ENCODE measurements at places on chromosomes 1 and 21.

DNA sequence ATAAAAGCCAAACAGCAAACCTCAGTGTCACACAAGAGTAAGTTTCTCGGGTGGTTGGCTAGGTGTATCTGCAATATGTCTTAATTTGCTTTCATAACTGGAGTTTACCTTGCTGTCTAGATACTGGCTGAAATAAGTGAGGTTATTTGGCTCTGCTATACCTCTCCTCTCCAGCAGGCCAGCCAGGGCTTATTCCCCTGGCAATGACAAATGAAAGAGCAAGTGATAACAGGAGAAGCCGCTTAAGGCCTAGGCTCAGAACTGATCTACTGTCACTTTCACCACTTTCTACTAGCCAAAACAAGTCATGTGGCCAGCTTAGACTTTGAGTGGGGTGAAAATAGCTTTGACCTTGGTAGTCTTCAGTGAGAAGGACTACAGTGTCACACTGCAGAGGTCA is 4.8 kb upstream of the RPE65 start:
- no peak for DNase-seq

DNA sequence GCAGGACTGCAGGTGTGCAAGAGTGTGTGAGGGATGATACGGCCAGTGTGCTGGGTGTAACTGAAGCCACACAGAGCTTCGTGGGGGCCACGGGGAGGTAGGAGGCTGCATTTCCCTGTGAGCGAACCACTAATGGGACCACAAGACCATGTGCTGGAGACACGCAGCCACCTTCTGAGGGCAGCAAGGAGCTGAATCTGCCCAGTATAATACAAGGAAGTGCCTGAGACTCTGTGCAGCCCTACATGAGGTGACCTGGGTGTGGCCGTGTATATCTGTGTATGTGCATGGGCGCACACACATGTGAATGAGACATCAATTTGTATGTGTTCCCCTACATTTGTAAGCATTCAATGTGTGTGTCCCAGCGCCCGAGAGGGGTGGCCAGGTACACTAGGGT is 50.8 kb downstream of the CHD5 start:
- DNase-seq = no peak

DNA sequence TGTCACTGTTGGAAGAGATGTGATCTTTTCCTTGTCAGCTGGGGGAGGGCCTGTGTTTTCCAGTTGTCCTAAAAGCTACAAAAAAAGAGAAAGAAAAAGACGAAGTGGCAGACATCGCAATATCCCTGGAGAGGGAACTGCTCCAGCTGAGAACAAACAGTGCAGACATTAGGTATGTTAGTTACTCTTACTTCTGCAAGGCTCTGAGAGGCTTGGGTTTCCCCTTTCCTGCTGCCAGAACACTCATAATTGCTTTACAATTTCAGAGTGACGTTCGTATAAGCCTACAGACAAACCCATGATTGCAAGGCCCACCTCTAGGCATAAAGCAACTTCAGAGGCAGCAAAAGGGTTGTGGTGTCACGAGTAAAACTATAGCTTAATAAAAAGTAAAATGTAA is 31.1 kb downstream of the CD160 start:
- no peak for DNase-seq

- no peak for DNase-seq
These were observed 354.8 kb upstream of the BRINP3 start for GRCh38 chr1:190832511-190832910.

DNA sequence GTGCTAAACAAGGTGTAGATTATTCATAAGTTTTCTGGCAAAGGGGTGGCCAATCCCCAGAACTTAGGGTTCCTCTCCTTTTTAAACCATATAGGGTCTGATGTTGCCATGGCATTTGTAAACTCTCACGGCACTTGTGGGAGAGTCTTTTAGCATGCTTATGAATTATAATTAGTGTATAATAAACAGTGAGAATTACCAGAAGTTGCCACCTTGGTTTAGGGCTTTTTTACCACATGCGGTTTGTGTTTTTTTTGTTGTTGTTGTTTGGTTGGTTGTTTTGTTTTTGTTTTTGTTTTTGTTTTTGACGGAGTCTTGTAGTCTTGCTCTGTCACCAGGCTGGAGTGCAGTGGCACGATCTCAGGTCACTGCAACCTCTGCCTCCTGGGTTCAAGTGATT is 8.9 kb upstream of the LAX1 start:
- DNase-seq = no peak

GRCh38 chr21:41764558-41765419 is 2.1 kb downstream of the RIPK4 start:
- peak; percentile 40 for DNase-seq

DNA sequence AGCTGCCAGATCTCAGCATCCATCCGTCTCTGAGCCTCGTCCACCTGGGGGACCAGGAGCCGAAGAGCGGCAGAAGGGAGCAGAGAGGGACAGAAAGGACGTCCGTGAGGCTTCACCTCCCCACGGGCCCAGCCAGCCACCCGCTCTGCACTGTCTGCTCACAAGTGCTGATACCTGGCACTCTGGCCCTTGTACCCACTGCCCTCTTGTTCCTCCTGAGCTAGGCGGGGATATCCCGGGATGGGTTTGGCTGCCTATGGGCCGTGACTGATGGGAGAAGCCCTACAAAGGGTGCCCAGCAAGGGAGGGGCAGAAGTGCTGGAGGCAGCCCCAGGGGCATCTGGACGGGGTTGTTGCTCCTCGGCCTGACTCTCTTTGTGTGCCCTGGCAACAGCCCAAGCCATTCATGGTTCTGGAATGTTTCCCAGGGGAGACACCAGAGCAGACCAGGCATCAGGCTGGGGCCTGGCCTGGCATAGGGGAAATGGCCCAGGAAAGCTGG is 57.6 kb downstream of the LDLRAD2 start:
- peak; percentile 99 for DNase-seq

DNA sequence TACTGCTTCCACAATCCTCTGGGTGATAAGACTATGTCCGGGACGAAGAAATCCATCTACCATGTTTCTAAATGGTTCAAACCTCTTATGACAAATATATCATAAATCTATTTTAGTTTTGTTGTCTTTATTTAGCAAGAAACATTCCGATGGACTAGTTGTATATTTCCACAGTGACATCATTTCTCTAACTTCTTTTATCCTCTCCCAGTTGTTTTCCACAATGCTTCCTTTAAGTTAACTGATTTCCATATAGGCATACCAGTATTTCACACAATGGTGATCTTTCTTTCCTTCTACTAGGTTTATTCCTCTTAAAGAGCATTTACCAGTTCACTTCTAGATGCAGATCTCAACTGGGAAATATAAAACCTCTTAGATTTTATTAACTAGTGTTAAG is 44.8 kb downstream of the USP1 start:
- no peak for DNase-seq

DNA sequence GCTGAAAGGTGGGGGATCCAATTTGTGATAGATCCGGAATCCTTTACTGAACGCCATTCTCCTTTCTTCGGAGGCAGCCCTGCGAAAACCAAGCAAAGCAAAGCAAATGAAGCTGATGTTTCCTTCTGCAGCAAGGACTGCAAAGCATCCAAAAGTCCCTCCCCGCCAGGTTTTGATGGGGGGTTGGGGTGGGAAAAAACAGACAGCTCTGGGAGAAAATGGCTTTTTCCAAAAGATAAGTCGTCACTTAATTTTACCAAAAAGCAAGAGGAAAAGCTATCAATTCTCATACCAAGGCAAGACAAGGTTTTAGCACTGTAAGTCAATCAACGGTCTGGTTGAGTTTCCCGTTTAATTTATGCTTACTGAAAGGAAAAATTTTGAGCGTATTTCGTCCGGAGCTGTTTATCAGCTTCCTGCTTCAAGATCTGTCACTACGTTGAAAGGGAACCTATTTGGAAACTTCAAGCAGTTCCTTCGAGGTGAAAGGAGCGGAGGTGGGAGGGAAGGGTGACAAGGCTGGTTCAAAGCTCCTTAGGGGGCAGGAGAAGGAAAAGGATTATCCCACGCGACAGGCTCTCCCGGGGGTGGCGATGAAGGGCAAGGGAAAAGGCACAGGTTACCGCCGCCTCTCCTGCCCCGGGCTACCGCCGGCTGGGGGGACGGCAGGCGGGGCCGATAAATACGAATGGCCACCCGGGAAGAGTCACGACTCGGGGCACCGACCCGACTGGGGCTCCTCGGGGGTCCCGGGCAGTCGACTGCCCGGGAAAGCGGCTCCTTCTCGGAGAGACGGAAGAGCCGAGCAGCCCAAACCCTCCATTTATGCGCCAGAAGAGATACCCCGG is 750 bp downstream of the SYNJ1 start:
- peak; percentile 28 for DNase-seq

DNA sequence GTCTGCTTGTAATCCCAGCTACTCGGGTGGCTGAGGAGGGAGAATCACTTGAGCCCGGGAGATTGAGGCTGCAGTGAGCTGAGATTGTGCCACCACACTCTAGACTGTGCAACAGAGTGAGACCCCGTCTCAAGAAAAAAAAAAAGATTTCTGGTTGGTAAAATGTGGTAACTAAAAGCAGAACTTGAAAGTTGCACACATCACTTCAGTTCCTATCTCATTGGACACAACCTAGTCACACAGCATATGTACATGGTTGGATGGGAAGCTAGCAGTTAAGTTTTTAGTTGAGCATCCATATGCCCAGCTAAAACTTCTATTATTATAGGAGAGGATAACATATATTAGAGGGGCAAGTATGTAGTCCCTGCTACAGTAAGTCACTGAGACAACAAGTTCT is 22.1 kb downstream of the BCAS2 start:
- no peak for DNase-seq

DNA sequence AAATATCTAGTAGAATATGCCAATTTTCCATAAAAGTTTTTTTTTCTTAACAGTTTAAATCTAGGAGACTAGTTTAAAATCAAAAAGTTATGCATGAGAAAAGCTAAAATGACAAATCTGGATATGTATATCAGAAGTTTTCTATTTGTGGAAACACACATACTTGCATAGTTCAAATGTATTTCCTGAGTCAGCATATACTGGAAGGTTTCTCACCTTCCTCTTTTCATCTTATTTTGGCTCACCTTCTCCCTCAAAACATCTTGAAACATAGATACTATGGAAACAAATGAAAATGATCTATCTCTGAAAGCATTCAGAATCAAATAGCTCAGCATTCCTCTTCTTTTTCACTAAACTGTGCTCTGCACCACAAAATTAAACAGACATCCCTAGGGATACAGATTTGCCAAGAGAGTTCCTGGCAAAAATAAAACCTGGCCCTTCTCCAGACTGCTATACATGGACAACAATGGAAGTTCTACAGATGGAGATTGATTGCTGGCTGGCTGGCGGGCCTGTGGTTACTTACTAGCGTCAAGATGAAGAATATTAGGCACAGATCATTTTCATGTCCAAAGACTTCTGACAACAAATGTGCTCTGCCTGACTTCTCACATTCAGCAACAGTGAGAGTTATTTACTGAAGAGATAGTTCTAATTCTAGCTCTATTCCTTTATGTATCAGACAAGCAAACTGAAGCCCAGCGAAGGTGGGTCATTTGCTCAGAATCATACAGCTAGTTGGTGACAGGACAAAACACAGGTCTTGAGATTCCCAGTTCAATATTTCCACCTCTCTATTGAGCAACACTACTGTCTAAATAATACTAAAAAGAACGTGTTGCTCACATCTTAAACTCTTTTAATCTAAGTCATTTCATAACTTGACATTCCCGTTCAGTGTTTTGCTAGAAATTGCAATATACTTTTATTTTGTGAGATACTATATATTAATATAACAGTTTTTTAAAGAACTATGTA is 26.6 kb downstream of the DIPK1A start:
- peak; percentile 2 for DNase-seq

DNA sequence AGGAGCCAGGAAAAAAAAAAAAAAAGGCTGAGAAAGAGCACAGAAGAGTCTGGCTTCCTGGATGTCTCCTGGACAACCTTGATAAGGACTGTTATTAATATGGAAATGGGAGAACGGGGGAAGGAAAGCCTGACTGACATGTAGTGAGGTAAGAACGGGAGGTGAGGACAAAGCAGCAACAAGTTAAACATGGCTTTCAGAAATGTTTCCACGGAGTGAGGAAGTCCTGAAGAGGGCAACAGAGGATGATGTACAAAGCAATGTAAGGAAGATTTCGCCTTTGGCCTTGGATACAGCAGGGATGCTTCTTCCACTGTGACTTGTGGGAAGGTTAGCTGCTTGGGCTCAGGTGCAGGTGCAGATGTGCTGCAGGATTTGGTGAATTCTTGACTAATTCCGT is 11.9 kb upstream of the NIBAN1 start:
- DNase-seq = peak; percentile 57

GRCh38 chr1:35915693-35916092 is 15.2 kb upstream of the AGO3 start:
- DNase-seq = no peak

DNA sequence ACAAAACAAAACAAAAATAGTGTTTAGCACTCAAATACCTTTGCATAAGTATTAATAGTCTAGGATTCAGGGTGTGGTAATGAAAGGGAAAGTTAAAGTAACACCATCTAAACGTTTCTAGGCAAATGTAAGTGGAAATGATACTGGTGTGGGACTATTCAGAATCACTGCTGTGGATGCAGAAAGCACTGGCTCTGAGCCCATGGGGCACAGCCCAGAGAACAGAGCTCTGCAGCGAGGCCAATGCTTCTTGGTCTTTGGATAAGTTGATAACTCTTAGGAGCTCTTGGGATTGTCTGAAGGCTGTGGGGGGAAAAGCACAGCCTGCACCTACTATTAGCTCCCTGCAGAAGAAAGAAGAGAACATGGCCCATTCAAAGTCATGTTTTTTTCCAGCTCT is 21.4 kb upstream of the DNM3 start:
- no peak for DNase-seq

GRCh38 chr1:239107676-239108075 is 278.7 kb upstream of the CHRM3 start:
- no peak for DNase-seq

- no peak for DNase-seq
These were observed 107.7 kb downstream of the POU2F1 start for GRCh38 chr1:167328306-167328815.

GRCh38 chr1:9992910-9993309 is 4.1 kb upstream of the RBP7 start:
- DNase-seq = no peak

DNA sequence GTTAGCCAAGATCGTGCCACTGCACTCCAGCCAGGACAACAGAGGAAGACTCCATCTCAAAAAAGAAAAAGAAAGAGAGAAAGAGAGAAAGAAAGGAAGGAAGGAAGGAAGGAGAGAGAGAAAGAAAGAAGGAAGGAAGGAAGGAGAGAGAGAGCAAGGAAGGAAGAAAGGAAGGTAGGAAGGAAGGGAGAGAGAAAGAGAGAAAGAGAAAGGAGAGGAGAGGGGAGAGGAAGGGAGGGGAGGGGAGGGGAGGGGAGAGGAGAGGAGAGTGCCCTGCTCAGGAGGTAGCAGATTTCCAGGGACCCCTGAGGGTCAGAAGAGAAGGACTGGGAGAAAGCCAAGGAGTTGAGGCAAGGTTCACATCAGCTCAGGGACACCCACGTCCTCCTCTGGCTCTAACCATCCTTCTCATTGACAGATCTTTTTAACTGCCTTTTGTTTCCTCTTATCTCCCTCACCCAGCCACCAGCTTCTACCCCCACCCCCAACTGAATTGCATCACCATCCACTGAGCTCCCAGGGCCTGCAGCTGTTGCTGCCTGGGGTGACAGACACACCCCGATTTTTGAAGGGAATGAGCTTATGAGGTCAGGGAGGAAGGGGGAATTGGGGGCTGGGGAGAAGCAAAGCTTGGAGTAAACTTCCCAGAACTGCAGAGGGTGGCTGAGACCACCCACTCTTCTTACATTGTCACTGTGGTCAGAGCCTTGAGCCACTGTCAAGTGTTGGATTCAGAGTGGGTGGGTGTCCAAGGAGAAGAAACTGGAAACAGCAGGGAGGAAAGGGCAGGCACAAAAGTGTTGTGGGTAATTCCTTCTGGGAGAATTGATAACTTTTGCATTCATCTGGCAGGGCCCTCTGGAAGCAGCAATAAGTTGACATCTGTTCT is 91.6 kb downstream of the GLUL start:
- DNase-seq = no peak

GRCh38 chr1:204321665-204322064 is 38.1 kb downstream of the PLEKHA6 start:
- DNase-seq = peak; percentile 37
